ENCODE measurements at places on chromosomes 4 and X.

DNA sequence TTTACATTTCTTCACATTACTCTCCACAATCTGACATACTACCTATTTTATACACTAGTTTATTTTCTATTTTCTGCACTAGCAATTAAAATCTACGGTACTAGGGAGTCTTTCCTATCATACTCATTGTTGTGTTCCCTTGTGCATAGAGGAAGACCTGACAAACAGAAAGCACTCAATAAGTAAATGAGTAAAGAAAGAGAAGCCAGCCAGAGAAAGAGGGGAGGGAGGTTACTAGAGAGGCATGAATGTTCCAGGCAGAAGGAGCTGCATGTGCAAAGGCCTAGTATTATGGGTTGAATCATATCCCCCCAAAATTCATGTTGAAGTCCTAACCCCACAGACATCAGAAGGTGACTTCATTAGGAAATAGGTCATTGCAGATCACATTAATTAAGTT, 114.0 kb downstream of the ZAR1 start:
- H3K4me1 ChIP-seq, result no peaks in the 10 kb centered on the region
- no peak overlapping the region for H3K4me3 ChIP-seq
- no peak for DNase-seq

GRCh38 chr4:149885896-149886295, 70.3 kb upstream of the IQCM start:
- H3K4me1 ChIP-seq, result no peaks in the 10 kb centered on the region
- no peaks in the 10 kb centered on the region for H3K36me3 ChIP-seq
- DNase-seq, result no peak
- H3K27ac ChIP-seq, result no peak overlapping the region

DNA sequence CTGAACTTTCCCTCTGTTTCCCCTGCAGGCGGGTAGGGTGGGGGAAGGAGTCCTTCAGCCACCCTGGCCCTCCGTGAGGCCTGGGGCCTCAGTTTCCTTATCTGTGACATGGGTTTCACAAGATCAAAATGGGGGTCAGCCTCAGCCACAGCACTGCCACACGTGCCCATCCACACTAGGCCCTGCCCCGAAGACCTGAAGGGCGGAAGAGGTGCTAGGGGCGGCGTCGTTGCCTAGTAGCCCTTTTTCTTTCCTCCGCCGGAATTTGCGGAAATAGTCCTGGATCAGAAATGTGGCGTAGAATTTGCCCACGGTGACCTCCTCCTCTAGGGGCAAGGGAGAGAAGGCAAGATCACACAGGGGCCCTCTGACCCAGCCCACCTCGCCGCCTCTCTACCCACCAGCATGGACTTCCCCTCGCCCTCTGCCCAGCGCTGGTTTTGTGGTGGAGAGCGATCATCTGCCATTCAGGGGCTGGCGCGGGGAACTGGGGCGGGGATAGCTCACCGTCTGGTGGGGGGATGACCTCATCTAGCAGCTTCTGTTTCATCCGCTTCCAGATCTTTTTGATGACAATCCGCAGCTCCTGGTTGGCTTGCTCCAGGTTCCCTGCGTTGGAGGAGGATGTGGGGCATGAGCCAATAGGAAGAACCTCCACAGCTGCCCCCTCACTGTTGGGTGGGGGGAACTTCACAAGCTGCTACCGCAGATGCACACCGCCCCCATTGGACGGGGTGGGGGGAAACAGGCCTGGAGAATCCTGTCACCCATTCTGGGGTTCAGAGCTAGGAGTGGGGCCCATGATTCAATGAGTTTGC, 9.7 kb upstream of the SYP start:
- H3K27me3 ChIP-seq, result peaks cover 9% of the 10 kb centered on the region
- peak overlapping the region; percentile 24 for H3K4me3 ChIP-seq
- peaks cover 10% of the 10 kb centered on the region for H3K36me3 ChIP-seq
- H3K27ac ChIP-seq, result no peak overlapping the region

DNA sequence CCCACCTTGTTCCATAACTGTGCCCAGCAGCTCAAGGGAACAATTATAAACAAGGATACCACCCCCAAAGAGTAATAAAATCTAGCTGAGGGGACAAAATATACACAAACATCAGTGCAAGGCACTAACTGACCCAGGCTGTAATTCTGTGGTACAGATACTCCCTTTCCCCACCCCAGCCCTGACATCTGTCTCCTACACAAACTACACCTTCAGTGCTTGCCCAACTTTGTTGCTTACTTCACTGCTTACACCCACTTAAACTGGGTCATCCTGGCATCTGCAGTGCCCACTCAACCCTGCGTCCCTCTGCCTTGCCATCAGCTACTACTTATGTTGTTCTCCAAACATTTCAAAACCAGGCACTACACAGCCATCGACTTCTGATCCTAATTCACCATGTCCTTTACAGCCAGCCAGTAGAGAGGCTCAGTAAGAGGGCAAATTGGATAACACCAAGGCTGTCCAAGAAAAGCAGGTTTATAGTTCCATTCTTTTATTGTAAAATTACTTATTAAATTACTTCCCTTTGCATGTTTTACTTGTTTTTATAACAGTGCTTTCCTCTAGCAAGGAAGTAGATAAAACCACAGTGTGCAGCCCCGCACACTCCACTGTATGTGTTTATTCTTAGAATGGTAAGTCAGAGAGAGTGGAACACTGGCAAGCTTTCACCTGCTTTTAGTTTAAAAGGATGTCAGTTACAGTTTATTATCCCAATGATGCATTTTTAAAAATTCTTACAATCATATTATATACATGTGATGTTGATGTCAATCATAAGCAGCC, 149.6 kb downstream of the INPP4B start:
- no peak for DNase-seq
- no peak overlapping the region for H3K27ac ChIP-seq
- no peaks in the 10 kb centered on the region for H3K4me1 ChIP-seq
- no peaks in the 10 kb centered on the region for H3K27me3 ChIP-seq

DNA sequence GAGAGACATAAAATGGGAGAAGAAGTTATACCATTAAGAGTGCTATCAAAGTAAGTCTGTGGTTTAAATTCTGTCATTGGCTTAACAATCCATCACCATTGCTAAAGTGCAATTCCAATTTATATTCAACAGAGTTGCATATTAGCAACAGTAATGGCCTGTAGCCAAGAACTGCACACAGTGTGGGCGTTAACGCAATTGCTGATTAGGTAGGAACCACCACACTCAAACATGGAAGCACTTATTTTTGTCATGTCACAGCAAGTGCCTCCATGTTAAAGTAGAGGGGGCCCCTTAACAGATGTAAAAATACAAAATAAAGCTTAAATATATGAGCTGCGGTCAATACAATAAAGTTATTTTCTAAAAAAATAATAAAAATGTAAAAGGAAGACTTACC, 10.8 kb downstream of the LARP7 start:
- no peak overlapping the region for H3K27ac ChIP-seq
- no peaks in the 10 kb centered on the region for H3K27me3 ChIP-seq
- H3K4me3 ChIP-seq, result no peak overlapping the region
- DNase-seq, result no peak

DNA sequence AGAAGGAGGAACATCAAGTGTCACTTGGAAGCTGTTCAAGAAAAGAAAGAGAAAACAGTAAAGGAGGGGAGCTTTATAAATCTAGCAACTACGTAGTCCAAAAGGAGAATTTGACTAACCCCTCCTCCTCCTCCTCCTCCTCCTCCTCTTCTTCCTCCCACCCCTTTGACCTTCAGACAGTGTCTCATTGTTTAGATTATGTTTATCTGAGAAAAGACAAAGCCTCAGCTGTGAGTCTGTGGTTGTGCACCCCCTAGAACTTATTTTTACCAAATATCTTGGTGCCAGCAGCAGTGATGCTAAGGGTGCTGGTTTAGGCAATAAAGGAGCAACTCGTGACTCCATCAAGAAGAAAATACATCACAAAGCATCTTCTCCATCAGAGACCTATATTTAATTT, 68.9 kb upstream of the BMP2K start:
- DNase-seq, result no peak
- peaks cover 12% of the 10 kb centered on the region for H3K36me3 ChIP-seq
- H3K27me3 ChIP-seq, result no peaks in the 10 kb centered on the region

DNA sequence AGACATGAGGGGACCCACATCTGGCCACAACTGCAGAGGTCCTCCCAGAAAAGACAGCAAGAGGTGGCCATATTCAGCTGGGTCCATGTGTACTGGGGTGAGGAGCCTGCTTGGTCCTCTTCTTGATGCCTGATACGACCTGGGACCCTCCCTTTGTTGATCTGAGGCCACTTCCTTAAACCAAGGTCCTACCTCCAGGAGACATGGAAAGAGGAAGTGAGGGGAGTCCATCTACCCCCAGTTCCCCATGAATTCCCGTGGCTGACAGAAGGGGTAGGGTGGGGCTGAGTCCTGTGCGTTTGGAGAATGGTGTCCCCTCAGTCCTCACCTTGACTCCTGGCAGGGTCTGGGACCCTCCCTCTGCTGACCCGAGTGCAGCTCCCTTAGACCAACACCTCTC, 2.1 kb downstream of the MAGEA10 start:
- no peak overlapping the region for H3K4me3 ChIP-seq
- H3K4me1 ChIP-seq, result no peaks in the 10 kb centered on the region
- DNase-seq, result no peak

GRCh38 chrX:53882331-53882730, 161.9 kb downstream of the PHF8 start:
- no peaks in the 10 kb centered on the region for H3K36me3 ChIP-seq
- no peak overlapping the region for H3K27ac ChIP-seq
- no peaks in the 10 kb centered on the region for H3K4me1 ChIP-seq
- DNase-seq, result no peak
- H3K4me3 ChIP-seq, result no peak overlapping the region
- H3K27me3 ChIP-seq, result peaks cover 4% of the 10 kb centered on the region

GRCh38 chrX:73581002-73581628, 18.1 kb downstream of the CHIC1 start:
- no peak overlapping the region for H3K27ac ChIP-seq
- no peaks in the 10 kb centered on the region for H3K27me3 ChIP-seq
- no peak overlapping the region for H3K4me3 ChIP-seq
- no peaks in the 10 kb centered on the region for H3K36me3 ChIP-seq
- DNase-seq, result no peak
- H3K4me1 ChIP-seq, result no peaks in the 10 kb centered on the region

DNA sequence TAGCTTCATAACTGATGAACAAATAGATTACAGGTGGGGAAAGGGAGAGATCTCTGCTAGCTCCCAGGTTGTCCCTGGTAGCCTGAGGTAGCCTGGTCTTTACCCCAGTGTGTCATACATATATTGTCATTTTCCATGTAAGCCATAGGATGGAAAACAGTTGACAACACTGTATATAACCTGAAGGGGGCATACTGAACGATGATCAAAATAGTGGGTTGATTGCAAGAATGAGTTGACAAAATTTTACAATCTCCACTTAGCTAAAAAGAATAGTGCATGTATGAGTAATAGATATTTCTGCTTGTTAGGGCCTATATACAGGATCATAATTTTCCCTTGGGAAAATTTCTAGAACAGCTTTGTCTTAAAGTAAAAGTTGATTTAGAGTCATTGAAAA, 304.1 kb upstream of the HAND2 start:
- H3K27me3 ChIP-seq, result no peaks in the 10 kb centered on the region
- H3K36me3 ChIP-seq, result no peaks in the 10 kb centered on the region
- no peak overlapping the region for H3K27ac ChIP-seq
- H3K4me1 ChIP-seq, result no peaks in the 10 kb centered on the region
- DNase-seq, result no peak
- no peak overlapping the region for H3K4me3 ChIP-seq

- no peak overlapping the region for H3K4me3 ChIP-seq
- DNase-seq, result no peak
- H3K4me1 ChIP-seq, result no peaks in the 10 kb centered on the region
- no peak overlapping the region for H3K27ac ChIP-seq
Measured at GRCh38 chr4:182215148-182215547, 28.1 kb upstream of the TENM3 start.

DNA sequence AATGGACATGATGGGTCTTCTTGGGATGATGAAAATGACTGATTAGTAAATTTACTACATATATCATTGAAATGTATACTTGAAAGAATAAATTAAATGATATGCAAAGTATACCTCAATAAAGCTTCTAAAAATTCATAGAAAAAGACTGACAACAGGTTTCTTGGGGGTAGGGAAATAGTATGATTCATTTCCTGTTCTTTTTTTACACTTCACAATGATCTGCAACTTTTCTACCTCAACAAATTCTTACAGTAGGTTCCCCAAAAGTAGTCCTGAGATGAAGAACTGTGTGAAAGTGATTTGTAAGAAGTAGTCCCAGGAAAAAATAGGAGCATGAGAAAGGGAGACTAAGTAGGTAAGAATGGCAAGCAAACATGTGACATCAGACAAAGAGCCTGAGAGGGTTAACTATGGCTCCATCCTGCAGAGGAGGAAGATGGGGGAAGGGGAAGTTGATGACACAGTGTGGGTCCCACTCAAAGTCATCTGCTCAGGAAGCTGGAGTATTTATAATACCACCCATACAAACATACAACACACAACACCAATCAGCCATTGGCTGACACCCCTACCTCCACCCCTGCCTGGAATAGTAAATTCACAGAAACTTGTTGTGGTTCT, 73.9 kb downstream of the ARHGAP6 start:
- no peak overlapping the region for H3K27ac ChIP-seq
- H3K36me3 ChIP-seq, result no peaks in the 10 kb centered on the region
- no peak for DNase-seq
- no peak overlapping the region for H3K4me3 ChIP-seq
- peaks cover 6% of the 10 kb centered on the region for H3K4me1 ChIP-seq

DNA sequence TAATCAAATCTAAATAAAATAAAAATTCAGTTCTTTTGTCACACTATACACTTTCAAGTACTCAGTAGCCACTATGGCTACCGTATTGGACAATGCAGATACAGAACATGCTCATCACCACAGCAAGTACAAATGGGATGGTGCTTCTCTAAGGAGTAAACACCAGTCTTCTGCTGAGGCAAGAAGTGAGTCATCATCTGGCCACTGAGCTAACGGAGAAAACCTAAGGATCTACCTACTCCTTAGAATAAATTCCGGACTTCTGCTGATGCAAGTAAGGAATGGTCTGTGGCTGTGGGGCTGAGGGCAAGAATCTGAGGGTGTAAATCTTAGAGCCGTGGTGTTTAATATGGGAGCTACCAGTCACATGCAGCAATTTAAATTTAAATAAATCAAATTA, 11.3 kb upstream of the RBMXL3 start:
- no peak overlapping the region for H3K4me3 ChIP-seq
- no peaks in the 10 kb centered on the region for H3K36me3 ChIP-seq
- DNase-seq, result no peak
- H3K4me1 ChIP-seq, result no peaks in the 10 kb centered on the region
- H3K27me3 ChIP-seq, result no peaks in the 10 kb centered on the region

DNA sequence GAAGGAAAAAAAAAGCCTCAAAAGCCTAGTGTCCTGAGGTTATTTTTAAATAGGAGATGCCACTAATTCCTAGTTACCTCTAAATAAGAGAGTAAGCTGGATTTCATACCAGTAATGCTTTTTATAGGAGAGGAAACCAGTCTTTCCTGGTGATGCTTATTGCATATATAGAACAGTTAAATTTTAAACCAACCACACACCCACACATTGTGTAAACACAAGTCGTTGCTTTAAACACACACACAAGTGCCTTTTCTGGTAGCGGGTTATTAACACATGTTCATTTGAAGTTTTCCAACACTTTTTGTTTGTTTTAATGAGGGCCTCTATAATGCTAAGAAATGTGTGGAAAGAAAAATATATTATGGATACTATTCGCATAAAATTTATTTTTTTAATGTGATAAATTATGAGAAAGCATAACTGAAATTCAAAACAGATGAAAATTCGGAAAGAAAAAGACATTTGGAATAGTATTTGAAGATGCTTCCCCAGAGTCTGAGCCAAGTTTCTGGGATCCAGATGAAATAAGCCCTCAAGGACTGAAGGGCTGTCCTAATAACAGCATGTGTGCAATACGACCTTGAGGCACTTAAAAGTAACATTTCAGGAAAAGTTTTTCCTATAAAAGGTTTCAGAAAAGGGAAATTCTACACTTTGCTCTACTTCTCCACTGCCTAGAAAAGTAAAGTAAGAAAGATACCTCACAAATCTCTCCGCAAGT, 2.0 kb downstream of the ANTXR2 start:
- peaks cover 50% of the 10 kb centered on the region for H3K4me1 ChIP-seq
- peak overlapping the region; percentile 100 for H3K4me3 ChIP-seq
- H3K27ac ChIP-seq, result peak overlapping the region; percentile 95
- H3K36me3 ChIP-seq, result peaks cover 10% of the 10 kb centered on the region
- no peaks in the 10 kb centered on the region for H3K27me3 ChIP-seq

All from naive B cell (primary cell).